Cerebellar cortex (tissue), 1 donor: ENCODE measurements at places on chromosomes 1 and 21.
A peak's percentile ranks its signal among the peaks of the same experiment; 100 is the strongest.

GRCh38 chr1:226711976-226712741, 26.9 kb downstream of the ITPKB start:
- DNase-seq = no peak

DNA sequence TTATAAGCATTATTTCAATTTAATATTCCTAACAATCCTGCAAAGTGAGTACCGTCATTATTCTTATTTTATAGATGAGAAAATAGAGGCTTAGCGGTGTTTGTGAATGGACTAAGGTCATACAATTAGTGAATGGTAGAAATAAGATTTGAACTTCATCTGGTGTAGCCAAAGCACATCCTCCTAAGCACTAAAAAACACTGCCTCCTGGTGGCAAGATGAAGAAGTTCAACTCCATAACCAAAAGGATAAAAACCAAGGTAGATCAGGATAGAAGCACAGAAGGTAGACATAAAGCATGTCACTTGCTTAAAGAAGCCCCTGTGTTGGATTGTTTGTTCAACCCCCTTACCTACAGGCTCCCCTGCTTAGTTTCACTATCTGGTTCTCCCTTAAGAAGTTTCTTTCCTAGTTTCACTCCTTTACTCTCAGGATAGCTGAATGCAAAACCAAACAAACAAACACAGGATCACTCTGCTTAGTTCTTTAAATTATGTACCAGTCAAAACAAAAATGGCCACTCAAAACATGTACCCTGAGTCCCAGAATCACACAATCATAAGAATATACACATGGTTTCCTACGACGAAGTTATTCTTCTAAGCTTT, 12.7 kb upstream of the AIM2 start:
- no peak for DNase-seq

GRCh38 chr1:159823406-159823805, 3.3 kb upstream of the SLAMF8 start:
- no peak for DNase-seq

GRCh38 chr1:9093581-9093980, 24.1 kb upstream of the SLC2A5 start:
- no peak for DNase-seq

DNA sequence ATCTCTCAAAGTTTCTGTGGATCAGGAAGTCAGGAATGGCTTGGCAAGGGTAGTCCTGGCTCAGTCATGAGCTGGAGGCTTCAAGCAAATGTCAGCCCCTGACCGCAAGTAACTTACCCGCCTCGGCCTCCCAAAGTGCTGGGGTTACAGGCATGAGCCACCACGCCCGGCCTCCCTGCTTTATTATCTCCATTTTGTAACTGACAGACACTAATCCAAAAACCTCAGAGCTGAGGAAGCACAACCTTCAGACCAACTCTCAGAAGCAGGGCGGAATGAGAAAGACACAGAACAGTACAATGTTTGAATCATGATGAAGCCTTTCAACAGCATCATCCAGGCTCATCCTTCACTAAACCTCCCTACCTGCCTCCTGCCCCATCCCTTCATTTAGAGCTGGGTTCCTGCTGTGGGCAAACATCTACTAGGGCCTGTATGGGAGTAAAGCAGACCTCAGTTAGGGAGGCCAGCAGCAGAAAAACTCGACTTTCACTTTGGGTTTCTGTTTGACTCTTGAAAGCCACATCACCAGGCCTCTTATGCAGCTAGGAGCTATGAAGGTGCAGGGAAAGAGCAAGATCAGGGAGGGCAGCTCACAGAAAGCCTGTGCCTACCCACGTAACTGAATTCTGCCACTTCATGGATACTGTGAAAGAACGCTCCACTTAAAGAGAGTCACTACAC, 84.4 kb upstream of the RAB4A start:
- DNase-seq = no peak

DNA sequence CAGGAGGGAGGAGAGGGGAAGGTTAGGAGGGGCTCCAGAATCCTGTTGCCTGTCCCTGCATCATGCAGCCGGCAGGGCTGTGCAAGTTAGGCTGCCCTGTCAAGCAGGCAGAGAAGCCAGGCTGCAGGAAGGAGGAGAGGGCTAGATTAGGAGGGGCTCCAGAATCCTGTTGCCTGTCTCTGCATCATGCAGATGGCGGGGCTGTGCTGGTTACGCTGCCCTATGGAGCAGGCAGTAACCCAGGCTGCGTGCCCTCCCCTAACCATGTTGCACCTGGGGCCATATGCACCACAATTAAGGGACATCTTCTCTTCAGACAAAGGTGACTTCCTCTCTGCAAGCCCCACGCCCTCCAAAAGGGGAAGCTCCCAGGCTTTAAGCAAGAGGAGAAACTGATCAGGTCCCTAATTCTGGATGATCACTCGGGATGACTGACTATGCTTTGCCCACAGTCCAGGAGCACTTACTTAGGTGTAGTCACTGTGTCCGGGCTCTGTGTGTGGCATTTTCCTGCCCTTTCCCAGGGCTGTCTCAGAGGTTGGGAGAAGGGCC, 457.4 kb downstream of the SETD4 start:
- no peak for DNase-seq

GRCh38 chr1:215567491-215568298, 591 bp downstream of the KCTD3 start:
- peak; percentile 78 for DNase-seq

- DNase-seq = no peak
These were observed 73.3 kb downstream of the ACBD6 start for GRCh38 chr1:180428782-180429695.

DNA sequence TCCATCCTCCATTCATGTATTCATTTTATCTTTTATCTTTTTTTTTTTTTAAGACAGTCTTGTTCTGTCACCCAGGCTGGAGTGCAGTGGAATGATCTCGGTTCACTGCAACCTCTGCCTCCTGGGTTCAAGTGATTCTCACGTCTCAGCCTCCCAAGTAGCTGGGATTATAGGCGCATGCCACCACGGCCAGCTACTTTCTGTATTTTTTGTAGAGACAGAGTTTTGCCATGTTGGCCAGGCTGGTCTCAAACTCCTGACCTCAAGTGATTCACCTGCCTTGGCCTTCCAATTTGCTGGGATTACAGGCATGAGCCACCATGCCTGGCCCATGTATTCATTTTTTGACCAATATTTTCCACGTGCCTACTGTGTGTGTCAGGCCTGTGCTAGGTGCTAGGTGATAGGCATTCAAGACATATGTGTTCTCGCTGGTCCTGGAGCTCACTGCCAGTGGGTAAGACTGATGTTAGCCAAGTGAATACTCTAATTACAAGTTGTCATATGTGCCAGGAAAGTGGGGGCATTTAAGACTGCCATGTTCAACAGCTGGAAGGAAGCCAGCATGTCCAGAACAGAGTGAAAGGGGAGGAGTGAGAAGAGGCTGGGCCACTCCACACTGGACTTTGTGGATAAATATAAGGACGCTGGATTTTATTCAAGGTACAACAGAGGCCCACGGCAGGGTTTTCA, 5.3 kb upstream of the CELSR2 start:
- DNase-seq = no peak

DNA sequence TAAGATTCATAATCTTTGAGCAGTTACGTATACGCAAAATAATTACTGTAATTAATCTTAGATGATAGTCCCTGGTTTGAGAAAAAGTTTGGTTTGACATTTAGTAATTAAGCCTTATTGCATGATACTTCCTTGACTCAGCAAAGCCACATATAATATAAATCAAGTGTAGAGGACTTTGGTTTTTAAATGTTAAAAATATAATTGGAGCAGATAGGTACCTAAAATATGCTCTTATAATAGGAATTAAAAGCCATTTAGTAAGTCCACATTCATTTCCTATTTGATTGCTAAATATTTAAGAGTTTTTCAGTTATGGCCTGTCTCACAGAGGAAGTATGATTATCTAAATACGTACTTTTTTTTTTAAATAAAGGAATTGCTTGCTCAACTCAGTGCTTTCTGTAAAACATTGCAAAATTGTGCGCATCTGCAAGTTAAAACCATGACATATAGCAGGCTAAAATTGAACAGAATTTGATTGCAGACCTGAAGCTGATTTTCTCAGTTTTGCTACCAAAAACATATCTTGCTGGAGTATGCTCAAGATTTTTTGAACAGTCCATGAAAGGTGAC, 20.4 kb downstream of the RPE65 start:
- no peak for DNase-seq

DNA sequence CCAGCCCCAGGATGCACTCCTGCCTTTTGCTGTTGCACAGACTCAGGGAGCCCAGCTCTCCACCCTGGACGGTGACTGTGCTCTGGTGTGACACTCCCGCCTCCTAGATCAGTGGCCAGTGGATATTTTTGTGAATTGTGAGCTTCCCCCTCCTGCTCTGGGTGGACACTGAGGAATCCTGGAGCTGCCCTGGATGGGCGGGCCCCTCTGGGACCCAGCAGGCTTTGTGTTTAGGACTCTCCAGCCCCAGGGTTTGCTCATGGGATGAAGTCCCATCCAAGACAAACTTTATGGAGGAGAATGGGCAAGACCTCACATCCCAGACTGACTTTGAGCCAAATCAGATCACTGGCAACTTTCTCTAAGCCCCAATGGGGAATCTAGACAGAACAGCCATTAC, 16.1 kb downstream of the SLC6A9 start:
- DNase-seq = no peak

DNA sequence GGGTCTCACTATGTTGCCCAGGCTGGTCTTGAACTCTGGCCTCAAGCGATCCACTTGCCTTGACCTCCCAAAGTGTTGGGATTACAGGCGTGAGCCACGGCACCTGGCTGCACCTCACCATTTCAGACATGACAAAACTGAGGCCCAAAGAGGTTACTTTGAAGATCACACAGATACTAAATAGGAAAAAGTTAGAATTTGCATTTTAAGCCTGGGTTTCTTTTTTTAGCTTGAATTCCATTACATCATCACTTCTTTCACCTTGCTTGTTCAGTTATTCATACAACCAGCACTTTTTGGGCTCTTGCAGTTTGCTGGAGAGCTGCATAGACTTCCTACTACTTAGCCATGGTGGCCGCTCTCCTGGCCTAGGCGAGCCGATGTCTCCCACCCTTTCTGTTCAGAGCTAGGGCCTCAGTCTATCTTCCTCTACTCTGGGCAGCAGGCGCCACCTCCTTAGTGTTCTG, 16.3 kb upstream of the CD2 start:
- no peak for DNase-seq

DNA sequence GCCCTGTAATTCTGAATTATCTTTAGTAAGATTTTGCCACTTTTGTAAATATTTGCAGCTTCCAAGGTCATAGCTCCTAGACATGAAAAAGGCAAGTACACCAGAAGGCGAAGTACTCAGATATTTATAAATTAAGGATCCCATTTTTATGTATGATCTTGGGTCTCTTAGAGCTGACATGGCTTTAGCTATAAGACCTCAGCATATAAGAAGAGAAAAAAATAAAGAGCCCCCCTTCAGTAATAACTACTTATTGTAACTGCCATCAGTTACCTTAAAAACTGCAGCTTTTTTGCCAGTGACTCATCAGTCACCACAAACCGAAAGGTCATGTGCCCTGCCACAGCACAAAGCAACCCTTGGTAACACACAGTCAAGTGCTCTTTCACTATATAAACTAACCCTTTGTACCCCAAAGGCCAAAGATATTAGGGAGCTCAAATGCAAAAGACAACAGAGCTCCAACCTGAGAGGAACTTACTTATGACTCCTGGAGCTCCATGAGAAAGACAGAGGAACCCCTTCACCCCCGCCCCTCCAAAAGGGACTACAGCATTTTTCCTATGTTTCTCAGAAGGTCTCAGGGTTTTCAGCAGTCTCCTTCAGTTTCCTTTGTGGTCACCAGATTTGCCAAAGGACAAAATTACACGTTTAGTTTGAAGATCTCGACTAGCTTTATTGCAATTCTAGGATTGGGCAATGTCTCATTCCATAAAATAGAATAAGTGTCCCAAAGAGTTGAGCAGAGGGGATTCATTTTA, 219.8 kb upstream of the DUSP10 start:
- no peak for DNase-seq

DNA sequence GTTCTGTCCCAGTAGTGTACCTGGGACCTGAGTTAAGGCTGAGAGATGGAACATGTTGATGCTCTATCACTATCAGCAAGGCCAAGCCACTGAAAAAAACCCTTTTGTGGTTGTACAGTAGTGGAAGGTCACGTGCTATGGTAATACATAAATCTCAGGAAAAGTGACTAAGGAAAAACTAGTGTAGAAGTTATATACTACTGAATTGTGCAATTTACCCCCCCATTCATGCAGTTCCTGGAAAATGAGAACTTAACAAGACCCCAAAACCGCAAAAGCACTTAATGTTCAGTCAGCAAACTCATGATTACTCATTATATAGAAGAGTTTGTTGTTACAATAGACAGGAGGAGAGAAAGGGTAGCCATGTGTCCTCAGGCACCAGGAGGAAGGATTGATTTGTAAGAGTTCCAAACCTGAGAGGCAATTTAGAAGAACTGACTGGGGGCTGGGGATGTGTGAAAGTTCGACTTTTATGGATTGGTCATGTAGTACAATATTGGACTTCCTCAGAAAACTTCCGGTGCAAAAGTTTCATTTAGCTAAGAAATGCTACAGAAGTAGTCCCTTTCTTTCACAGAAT, 91.6 kb downstream of the RGL1 start:
- no peak for DNase-seq

DNA sequence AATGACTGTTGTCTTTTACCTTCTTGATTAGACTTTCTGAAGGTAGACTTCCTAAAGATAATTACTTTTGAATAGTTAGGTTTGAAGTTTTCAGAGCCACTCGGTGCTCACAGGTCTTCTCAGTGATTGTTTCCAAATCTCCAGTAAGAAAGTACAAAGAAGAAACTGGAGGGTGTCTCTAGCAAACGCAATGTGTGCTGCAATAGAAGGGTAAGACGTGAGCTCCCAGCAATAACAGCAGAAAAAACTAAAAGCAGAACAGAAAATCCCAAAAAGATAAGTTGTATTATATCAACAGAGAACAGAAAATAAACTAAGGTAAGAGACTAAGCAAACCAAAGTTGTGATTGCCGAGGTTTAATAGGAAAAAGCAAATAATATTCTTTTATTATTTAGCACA, 1.8 kb downstream of the CTTNBP2NL start:
- DNase-seq = no peak

GRCh38 chr1:223840254-223840653, 5.5 kb downstream of the TP53BP2 start:
- DNase-seq = no peak

DNA sequence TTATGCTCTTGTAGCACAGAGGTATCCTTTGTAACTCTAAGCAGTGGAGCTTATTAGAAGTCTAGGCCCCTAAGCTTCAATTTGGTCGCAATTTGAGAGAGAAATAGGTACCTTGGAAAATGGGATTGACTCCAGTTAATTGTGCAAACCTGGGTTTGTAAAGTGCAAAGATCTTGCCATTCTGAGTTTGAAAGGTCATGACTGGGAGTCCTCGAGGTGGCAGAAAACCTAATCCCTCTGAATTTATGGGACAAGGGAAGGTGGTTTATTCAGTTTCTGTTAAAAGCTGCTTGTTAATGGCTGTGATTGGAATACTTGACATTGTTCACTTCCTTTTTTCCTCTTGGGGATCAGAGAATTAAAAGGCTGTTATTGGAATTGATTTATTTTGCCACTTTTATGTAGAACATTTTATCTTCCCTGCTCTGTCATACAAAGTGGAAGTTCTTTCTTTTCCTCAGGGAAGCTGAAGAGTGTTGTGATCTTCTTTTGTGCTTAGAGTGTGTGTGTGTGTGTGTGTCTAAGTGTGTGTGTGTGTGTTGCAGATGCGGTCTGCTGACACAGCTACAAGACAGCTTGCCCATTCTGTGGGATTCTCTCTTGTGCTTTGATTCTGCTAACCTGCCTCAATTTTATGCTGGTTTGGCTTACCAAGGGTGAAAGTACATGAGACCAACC, 144.5 kb downstream of the SPATA46 start:
- DNase-seq = no peak
